ENCODE measurements at places on chromosomes 12 and 14.

GRCh38 chr14:32005628-32006027 lies 71.5 kb upstream of the ARHGAP5 start:
- no peak for DNase-seq

DNA sequence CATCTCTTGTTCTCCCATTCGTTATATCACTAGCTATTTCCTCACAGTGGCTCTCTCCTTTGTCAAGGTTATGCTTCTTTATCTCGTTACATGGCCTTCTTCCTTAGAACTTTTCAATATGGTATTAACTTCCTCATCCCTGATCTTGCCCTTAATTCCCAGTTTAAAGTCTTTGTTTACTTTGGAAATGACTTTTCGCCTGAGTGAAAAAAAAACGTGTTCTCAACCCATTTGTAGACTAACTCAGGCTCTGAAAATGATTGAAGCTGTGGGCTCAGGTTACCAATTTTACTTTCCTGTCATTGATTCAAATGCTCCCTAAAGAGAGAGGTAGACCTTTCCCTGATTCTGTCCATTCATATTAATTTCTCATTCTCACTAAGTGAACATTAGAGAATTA lies 135.2 kb downstream of the NUBPL start:
- DNase-seq, result no peak

GRCh38 chr12:63400718-63401117 lies 249.7 kb upstream of the AVPR1A start:
- no peak for DNase-seq

GRCh38 chr12:19169222-19169621 lies 39.7 kb downstream of the PLEKHA5 start:
- no peak for DNase-seq

Data from fibroblast of skin of left quadriceps (primary cell).